ENCODE measurements at places on chromosomes 5 and 9.

DNA sequence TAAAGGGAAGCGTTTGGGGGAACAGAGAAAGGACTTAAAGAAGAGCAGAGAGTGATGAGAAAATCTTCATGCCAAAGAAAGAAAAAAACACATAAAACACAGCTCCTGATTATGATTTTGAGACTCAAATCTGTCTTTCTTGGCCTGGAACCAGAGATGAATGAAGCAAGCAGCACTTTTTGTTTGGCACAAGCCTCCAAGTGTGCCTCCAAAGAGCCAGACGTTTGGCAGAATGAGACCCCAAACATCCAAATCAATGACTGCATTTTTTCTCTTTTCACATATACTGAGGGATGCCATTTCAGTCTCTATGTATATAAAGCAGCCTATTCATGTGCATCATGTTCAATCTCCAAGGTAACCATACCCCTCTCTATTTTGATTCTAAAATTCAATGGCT lies 424.2 kb downstream of the TUSC1 start:
- DNase-seq, result no peak

DNA sequence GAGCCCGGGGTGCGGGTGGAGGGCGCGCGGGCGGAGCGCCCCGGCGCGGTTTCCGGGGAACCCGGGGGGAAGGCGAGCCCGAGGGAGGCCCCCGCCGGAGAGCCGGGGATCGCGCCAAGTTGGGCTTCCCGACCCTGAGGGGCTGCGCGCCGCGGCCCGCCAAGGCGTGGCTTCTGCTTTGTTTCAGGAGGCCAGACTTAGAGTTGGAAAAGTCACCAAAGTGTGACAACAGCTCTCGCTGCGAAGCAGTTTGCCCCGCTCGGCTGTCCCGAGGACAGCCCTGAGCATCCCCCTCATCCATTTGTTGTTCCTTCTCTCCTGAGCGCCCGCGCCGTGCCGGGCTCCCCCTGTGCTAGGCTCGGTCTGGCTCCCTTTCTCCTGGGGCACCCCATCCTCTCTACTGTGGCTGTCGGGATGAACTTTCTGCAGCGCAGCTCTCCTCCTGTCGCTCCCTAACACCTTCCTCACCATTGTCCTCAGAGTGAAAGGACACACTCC lies 410 bp downstream of the GLIPR2 start:
- DNase-seq, result no peak

DNA sequence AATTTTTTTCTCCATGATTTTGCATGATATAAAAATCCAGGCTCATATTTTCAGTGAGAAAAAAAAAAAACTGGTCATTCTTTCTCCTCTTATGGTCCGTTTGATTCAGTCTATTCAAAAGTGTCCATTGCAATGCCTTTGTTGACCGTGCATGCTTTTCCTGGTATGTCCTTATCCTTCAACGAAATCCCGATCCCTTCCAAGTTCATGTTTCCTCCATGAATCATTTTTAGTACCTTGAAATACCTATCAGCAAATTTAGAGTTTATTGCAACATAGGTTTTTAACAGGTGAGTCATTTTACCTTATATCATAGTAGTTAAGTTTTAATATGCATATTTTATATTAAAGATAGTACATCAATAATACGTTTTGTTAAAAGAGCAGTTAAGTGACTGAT lies 773.8 kb upstream of the CHD1 start:
- DNase-seq, result no peak

- no peak for DNase-seq
Measured at GRCh38 chr5:67104859-67105258, 91.7 kb downstream of the CD180 start.

All from amygdala (tissue), 56 donors.